ENCODE measurements at places on chromosomes 11 and 22.

- no peak for DNase-seq
Observed at GRCh38 chr11:65488273-65489034, 10.4 kb upstream of the MALAT1 start.

DNA sequence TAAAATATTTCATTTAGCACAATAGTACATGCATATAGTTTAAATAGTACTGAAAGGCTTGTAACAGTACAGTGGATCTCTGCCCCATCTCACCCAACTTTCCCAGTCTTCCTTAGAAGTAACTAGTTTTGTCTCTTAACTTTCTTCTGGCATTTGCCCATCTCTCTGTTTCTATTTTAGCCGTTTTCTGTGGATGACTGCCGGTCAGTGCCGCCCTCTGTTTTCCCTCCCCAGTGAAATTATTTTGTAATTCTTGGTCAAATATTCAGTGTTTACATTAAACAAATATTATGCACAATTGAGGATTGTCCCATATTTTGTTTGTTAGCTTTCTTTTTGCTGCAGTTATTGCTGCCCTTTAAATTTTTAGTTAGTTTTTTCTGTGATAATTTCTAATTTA is 8.3 kb downstream of the PDHX start:
- DNase-seq, result no peak

DNA sequence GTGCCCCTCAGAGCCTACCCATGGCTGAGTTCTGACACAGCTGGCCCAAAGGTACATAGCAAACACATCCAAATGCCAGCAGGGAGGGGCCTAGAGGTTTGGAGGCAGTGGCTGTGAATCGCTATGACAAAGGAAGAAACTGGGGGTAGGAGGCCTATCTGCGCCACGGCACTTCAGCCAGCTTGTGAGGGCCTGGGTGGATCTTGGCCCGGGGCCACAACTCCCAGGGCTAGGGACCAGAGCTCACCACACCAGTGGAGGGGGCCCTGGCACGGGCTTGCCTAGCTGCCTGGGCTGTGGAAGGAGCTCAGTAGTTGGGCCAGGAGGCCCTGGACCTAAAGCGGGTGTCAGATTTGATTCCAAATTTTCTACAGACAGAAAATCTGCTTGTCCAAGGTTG is 9.4 kb upstream of the NAP1L4 start:
- DNase-seq, result no peak

DNA sequence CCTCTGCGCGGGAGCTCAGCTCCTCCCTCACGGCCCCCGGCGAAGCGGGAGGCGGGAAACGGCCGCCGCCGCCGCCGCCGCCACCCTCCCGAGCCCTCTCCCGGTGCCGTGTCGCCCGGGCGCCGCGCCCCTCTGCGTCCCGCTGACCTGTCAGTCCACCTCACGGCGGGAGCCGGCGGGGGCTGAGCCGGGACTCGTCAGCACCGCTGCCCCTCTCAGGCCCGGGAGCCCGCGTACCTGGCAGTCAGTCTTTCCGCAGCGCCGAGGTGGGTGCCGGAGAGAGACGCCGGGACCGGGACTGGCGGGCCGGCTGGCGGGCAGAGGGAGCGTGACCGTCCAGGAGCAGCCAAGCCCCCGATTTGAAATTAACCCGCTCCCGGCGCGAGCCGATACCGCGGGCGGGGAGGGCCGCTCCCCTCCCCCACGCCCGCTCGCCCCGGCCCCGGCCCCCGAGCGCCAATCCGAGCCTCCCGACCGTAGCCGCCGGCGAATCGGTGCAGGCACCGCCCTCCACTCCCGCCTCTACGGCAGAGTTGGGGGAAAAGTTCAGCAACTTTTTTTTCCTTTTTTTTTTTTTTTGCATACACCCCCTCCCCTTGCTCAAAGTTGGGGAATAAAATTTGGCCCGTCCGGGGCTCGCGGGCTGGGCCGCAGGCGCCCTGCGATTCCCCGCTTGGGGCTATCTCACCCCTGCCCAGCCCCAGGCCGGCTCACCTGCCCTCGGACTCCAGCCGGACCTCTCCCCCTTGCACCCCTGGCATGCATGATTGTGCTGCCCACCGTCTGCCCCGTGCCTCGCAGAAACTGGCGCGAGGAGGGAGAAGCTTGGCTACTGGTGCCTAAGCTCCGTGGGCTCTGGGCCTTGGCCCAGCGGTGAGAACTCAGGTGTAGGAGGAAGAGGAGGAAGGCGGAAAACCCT is 774 bp upstream of the E2F8 start:
- no peak for DNase-seq

DNA sequence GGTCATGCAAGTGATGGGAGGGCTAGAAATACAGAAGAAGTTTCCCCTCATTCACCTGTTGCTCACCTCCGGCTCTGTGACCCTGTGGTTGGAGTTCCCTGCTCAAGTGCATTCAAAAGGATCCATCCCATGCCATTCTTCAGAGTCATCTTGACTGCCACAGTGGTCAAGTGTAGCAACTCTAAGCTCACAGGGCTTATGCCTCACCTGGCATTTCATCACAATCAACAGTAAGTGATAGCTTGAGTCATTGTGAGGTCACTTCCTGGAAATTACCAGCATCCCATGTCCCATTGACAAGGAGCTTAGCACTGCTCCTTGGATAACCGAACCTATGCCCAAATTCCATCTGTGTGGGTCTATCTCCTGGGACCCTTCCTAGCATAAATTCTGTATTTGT is 55.6 kb downstream of the OR4C45 start:
- DNase-seq, result no peak

DNA sequence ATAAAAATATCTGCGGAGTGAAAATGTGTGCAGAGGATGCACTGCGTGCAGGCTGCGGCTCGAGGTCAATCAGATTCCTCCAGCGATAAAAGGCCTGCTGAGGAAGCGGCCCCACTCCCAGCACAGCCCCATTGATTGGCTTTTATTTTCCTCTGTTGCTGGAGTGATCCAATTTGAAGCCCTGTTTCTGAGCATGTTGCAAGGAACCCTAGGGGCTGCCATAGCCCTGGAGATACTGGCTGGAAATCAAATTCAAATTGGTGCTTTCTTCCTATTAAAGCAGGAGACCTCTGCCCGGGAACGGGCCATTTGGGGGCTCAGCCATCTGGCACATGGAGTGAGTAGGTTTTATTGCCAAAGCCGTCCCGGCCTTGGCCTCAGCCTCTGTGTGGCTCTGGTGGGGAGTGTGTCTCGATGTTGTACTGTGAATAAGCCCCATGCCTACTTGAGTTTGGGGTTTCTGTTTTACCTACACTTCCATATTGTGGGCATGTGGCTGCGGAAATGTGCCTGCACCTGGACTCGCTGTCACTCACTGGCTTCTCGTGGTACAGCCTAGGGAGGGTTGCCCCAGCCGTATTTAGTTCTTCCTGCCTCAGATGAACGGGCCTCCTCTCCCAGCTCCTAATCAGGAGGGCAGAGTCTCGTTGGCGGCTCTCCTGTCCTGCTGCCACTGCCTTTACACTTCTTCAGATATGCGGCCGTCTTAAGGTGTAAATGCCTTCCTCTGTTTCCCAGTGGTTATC is 25.6 kb downstream of the PARVB start:
- no peak for DNase-seq

DNA sequence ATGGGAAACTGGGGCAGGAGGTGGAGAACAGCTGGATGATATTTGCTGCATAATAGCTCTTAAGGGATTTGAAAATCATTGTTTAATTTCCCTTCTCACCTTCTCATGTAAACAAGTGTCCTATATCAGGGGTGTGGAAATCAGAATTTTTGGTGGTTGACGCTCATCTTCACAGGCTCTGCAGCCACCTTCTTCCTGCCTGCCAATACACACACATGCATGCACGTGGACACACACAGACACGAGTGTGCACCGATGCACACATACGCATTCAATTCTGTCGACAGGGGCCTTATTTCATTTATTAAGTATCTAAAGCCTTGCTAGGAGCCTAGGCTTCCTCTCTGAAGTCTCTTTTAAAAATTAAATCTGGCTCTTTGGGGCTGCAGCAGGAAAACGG is 349.4 kb upstream of the NCAM1 start:
- DNase-seq, result no peak

DNA sequence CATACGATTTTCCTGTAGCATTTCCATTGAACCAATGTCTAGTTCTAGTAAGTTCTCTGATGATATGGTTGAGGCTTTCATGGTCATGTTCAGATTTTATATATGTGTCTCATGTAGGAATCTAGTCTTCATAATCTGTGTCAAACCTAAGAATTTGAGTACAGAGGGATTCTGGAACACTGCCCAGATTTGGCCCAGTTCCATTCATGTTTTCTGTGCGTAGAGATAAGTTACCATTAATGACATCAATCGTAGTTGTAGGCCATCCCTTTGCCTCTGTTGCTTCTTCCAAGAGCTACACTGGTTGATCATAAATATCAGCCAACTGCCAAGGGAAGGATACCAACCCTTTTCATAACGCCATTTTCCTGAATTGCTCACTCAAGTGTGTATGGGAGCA is 23.3 kb downstream of the ST3GAL4 start:
- DNase-seq, result no peak

DNA sequence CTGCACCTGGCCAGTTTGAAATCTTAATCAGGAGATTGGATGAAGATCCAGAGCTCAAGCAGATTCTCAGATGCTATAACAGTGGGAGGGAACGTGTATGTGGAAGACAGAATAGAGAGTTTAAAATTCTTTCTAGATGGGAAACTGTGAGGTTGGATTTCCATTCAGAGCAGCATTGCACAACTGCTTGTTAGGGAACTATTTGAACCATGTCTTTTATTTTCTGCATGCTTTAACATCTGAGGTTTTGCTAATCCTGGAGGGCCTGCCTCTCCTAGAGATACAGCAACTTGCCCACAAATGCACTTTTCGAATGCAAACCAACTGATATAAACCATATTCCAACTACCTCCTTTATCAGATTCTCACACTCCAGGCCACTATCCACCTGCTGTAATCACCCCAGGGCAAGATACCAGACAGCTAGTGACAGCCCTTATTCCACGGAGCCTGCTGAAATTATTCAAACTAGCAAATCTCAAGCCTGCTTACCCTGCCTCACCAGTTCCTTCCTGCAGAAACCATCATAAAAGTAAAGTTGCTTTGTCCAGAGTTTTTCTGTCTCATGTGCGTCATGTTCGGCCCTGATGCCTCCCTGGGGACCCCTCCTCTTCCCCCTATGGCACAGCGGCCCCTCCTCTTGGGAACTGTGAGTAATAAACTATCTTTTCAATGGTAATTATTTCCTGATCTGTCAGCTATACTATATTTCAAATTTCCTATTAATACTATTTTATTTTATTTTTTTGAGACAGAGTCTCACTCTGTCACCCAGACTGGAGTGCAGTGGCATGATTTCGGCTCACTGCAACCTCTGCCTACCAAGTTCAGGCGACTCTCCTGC is 18.4 kb upstream of the SEC14L4 start:
- no peak for DNase-seq

- no peak for DNase-seq
Observed at GRCh38 chr22:37569009-37569920, 9.0 kb downstream of the CDC42EP1 start.

DNA sequence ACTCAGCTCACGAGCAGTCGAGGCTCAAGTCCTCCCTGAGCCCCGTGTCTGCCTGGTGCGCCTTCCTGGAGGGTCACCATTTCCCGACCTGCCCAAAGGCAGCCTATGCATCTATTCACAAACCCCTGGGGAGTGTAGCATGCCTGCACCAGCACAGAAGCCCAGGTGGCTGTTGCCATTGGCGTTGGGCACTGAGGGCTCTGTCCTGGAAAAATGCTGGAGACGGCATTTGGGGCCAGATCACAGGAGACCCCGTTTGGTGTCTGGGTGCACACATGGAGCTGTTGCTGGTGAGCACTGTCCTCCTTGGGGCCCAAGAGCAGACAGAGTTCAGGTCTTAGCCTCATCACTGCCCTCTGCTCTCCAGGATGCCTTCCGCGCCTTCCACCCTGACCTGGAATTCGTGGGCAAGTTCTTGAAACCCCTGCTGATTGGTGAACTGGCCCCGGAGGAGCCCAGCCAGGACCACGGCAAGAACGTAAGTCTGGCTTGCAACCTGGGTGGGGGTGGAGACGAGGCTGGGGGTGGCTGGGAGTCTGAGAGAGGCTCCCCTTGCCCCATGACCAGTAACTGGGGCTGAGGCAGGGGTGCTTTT is 9.4 kb downstream of the FADS2 start:
- no peak for DNase-seq

- DNase-seq, result no peak
Observed at GRCh38 chr11:134267461-134267860, 8.7 kb upstream of the GLB1L3 start.

DNA sequence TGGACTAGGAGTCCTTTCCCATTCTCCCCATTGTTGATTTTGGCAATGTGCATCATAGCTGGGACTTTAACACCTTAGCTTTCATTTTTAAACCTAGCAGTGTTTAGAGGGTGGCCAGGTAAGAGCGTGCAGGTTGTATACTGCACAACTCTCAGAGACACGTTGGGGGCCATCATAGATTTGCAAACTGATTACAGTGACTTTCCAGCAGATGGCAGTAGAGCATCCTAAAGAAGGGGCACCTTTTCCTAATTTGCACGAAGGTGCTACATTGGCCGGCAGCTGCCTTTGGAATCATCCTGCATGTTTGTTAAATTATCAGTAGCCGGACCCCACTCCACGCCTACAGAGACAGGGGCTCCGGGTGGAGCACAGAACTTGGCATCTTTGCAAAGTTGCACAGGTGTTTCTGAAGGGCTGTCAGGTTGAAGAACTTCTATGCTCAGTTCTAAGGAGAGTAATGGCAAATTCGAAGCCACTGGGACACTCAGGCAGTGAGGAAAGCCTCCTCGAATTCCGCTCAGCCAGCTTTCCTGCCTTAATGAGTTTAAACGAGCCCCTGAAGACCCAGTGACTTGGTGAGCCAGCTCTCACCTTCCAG is 7.7 kb downstream of the LHFPL7 start:
- DNase-seq, result no peak

- no peak for DNase-seq
Observed at GRCh38 chr22:49062155-49062801, 765.4 kb downstream of the BRD1 start.

All from HFF-Myc (cell line).